ENCODE measurements at places on chromosomes 4 and X.

DNA sequence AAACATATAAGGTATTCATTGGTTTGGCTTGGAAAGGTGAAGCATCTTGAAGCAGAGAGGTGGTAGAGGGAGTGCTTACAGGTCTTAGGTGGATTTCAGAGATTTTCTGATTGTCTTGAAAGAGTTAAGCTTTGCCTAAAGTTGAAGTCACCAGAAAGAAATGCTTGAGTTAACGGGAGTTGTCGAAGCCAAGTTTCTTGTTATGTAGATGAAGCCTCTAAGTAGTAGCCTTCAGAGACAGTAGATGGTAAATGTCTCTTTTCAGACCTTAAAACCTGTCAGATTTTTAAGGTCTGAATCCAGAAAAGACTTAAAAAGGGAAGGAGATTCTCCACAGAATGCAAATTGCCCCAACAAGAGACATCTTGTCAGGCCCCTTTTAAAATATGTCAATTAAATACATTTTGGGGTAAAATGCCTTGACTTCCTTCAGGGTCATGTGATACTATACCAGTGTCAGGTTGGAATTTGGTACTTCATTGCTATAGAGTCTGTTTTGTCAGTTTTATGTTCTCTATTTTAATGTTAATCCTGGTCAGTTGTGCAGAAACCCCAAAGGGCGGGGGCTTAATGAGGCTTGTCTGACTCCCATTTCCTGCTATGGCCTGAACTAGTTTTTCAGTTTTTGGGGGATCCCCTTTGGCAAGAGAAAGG, 81.0 kb downstream of the PCDH18 start:
- DNase-seq, result no peak

DNA sequence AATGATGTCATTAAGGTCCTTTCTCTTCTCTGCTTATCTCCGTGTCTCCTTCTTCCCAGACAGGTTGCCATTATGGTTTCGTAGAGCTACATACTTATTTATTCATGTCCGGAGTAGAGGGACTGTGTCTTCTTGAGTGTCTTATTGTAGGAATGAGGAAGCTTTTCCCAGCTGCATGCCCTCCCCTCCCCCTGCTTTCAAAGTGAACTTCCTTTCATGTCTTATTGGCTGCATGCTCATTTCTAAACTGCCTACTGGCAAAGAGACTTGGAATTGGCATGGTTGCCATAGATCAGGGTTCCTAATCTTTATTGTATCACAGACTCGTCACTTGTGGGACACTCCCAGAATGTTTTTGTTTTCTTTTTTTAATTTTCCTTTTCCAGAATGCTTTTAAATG, 15.4 kb downstream of the VAMP7 start:
- DNase-seq, result no peak

GRCh38 chr4:4364486-4365208, 22.3 kb upstream of the NSG1 start:
- no peak for DNase-seq

DNA sequence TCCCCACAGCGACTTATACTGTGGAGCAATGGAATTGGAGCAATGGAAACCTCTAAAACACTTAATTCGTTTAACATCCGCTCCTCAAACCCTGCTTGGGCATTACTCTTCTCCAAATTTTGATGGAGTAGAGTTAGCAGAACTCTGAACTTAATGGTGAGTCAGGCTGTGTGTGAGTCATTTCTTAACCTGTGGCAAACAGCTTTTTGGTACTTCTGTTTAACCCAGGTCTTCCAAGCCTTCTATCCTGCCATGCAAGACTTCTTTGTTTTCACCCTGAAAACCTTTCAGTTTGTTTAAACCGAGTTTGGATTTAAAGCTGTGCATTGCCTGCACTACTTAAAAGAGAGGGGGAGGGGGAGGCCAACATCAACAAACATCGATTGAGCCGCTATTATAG, 3.6 kb upstream of the AMOT start:
- DNase-seq, result no peak

DNA sequence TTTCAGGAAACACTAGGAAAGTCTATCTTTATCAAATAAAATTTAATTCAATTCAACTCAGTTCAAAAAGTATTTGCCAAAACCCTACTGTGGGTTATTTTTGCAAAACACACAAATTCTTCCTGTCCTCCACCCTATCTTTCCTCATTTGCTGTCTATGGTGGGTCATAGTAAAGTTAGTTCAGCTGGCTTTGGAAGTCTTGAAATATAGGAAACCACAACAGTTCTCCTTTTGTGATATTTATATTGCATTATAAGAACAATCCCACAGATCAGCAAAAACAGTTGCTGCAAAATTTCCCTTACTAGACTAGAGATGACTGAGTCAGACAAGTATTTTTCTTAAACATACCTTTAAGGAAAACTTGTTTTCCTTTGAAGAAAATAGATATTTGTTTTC, 22.2 kb downstream of the CYBB start:
- peak; percentile 14 for DNase-seq

- DNase-seq, result no peak
These were observed 53.1 kb downstream of the RAB28 start for GRCh38 chr4:13430834-13431568.

- DNase-seq, result no peak
These were observed 25.1 kb downstream of the RAPGEF2 start for GRCh38 chr4:159127745-159128518.

Measured in fibroblast of pulmonary artery (primary cell).